ENCODE measurements at places on chromosomes 13 and 19.

GRCh38 chr13:108948251-108948671 is 318.9 kb downstream of the MYO16 start:
- no peak for DNase-seq

GRCh38 chr19:53192771-53193534 is at the start of gene ZNF665:
Gene ZNF665 (minus strand): TSS chr19:53193358. CDS start chr19:53182898, 10,460 bp downstream.
- DNase-seq: peak; percentile 92

DNA sequence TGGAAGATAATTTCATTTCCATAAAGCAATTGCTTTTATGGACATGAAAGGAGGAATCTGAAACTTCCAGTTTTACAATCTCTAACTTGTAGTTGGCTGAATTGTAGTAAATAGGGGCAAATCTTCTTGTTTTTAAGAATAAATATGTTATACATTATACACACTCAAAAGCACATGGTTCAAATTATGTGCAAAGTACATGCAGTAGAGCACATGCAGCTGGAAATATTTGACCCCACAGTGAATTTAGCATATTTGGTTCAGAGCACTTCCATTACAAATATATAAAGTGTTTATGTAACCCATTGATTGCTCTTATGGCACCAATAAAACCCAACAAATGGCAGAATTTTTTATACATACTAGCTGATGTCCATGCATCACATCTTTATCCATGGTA is 180.5 kb downstream of the IRS2 start:
- no peak for DNase-seq

- peak; percentile 25 for DNase-seq
Observed at GRCh38 chr13:71712988-71713653, 153.9 kb downstream of the DACH1 start.

DNA sequence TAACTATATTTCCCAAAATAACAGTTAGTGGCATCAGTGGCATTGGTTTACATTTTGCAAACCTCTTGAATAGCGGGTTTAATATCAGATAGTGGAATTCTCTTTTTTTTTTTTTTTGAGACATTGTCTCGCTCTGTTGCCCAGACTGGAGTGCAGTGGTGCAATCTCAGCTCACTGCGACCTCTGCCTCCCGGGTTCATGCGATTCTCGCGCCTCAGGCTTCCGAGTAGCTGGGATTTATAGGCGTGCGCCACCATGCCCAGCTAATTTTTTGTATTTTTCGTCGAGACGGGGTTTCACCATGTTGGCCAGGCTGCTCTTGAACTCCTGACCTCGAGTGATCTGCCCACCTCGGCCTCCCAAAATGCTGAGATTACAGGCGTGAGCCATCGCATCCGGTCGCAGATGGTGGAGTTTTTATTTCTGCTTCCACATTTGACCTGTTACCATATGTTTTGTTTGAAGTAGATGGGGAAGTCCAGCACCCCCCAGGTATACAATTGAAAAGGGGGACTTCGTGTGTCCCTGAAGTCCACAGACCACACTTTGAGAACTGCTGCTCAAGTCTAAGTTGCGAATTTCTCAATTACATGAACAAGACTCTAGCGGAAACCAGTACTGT is 40.5 kb upstream of the XPO4 start:
- no peak for DNase-seq

GRCh38 chr13:66659701-66660467 is 570.3 kb downstream of the PCDH9 start:
- no peak for DNase-seq

DNA sequence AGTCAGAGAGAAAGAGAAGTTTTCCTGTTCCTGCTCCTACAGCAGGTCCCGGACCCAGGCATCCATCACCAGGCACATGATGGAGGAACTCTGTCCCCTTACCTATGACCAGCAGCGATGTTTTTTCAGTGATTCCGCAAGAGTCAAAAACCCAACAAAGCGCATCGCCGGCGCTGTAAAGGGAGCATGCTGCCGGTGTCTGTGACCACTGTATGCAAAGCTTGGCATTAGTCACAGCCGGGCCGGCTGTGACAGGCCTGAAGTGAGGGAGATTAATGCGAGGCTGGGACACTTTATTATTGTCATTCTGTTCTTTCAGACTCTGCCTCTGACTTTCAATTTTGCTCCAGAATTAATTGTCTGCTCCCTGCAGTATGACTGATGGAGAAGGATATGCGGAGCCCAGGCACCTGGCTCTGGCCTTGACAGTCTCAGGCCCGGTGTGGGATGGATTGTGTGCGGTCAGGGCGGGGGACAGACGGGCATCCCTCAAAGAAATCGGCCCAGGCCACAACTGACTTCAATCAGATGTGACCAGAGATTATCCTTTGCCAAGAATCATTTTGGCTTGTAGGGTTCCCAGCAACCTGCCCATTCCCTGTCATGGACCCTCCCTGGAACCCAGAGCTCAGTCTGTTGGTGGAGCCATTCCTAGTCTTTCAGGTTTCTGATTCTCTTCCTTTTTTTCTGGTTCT is 462.0 kb upstream of the ZNF507 start:
- DNase-seq: no peak

- no peak for DNase-seq
Observed at GRCh38 chr19:46344363-46344762, 2.5 kb upstream of the PPP5C start.

DNA sequence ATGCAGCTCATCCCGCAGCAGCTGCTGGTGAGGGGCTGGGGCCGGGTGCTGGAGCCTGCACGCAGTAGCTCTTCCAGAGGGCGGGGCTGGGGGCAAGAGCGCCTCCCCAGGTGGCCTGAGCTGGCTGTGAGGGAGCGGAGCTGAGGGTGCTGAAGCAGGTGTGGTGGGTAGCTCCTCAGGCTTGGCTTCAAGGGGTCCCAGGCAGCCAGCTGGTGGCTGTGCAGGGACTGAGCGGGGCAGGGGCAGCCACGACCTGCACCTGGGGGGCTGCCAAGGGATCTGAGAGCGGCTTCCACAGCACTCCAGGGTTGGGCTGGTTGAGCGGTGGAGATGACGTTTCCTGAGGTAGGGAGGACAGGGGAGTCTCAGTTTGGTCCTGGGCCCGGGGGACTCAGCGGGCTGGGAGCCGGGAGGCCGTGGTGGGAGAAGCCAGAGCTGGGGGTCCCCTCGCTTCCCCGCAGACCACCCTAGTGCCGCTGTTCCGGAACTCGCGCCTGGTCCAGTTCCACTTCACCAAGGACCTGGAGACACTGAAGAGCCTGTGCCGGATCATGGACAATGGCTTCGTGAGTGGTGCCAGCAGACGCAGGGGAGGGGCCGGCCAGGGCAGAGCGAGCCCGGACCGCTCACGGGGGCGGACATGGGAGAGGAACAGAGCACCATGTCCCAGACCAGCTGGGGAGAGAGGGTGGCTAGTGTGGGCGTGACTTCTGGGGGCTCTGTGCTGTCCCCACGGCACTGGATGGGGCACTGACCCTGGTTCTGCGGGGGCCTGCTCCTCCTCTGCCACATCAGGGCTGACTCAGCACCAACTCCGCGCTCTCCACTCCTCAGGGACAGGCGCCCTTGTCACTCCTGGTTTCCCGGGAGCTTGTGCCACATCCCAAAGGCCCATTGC is 7.4 kb downstream of the PTOV1 start:
- peak; percentile 22 for DNase-seq

- DNase-seq: no peak
Observed at GRCh38 chr19:17654993-17655392, 33.2 kb downstream of the UNC13A start.

GRCh38 chr13:77786695-77787287 is 89.3 kb downstream of the SLAIN1 start:
- DNase-seq: no peak

GRCh38 chr19:850221-850978 is 1.7 kb upstream of the ELANE start:
- peak; percentile 88 for DNase-seq

DNA sequence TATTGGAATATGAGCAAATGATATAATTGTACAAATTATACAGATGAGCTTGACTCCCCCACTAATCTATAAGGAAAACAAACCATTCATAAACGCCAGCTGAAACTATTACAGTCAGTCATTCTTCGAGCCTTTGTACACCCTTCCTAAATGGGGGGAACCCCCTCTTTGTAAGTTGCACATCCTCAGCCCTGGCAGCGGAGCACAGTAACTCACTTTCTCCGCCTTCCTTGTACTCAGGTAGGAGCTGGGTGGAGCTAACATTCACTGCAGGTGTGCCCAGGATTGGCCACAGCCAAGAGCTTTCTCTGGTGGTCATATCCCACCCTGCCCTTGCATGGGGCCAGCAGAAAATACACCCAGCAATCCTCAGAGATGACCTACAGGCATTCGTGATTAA is 28.6 kb downstream of the PIN1 start:
- DNase-seq: no peak

DNA sequence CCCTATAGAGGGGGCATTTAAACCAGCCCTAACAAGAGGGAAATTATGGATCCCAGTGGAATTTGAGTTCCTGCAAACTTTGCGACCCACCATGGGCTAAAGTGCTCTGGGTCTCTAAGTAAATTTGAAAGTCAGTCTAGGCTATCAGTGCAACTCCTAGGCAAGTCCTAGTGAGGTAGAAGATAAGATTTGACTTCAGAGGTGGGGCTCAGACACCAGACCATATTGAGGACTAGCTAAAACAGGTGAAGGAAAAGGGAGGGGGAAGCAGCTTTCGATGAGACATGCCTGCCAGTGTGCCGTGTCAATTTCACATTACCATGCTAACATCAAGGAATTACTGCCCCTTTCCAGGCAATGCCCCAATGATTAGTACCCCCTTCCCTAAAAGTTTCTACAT is 38.4 kb downstream of the CD320 start:
- DNase-seq: no peak

DNA sequence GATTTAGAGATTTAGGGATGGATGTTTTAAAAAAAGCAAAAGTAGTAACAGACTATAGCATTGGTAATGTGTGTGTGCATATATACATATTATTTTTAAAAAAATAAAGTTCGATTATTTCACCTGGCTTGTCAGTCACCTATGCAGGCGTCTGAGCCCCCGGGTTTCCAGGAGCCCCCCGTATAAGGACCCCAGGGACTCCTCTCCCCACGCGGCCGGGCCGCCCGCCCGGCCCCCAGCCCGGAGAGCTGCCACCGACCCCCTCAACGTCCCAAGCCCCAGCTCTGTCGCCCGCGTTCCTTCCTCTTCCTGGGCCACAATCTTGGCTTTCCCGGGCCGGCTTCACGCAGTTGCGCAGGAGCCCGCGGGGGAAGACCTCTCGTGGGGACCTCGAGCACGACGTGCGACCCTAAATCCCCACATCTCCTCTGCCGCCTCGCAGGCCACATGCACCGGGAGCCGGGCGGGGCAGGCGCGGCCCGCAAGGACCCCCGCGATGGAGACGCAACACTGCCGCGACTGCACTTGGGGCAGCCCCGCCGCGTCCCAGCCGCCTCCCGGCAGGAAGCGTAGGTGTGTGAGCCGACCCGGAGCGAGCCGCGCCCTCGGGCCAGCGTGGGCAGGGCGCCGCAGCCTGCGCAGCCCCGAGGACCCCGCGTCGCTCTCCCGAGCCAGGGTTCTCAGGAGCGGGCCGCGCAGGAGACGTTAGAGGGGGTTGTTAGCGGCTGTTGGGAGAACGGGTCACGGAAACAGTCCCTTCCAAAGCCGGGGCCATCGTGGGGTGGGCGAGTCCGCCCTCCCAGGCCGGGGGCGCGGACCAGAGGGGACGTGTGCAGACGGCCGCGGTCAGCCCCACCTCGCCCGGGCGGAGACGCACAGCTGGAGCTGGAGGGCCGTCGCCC is 840 bp upstream of the CCNA1 start:
- peak; percentile 8 for DNase-seq

- no peak for DNase-seq
Observed at GRCh38 chr13:85755123-85755522, 44.1 kb downstream of the SLITRK6 start.

- no peak for DNase-seq
Observed at GRCh38 chr13:44465318-44465717, 91.7 kb downstream of the SERP2 start.

Data from heart left ventricle (tissue), 16 donors.